GM04504 (cell line): ENCODE measurements at places on chromosomes 5 and 9.

- no peak for DNase-seq
Measured at GRCh38 chr5:161547406-161547737, 847 bp upstream of the GABRB2 start.

DNA sequence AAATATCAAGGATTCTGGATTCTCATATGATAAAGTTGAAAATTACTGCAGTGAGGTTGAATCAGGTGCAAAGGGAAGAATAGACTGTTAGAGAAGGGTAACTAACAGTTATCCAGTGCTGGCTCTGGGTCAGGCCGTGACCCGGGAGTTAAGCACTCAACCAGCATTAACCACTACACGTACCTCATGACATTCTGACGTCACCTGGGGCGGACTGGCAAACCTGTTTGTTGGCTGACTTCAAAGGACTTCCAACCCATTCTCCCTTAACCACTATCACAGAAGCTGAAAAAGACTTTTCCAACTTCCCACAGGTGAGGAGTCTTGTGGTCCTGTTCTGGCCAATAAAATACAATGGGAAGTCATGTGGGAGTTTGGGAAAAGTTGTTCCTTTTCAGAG lies 268.9 kb downstream of the ENC1 start:
- no peak for DNase-seq

- no peak for DNase-seq
Measured at GRCh38 chr9:136312436-136312835, 8.5 kb upstream of the CCDC187 start.

GRCh38 chr9:2354856-2355696 lies 266.5 kb upstream of the VLDLR start:
- DNase-seq: no peak

DNA sequence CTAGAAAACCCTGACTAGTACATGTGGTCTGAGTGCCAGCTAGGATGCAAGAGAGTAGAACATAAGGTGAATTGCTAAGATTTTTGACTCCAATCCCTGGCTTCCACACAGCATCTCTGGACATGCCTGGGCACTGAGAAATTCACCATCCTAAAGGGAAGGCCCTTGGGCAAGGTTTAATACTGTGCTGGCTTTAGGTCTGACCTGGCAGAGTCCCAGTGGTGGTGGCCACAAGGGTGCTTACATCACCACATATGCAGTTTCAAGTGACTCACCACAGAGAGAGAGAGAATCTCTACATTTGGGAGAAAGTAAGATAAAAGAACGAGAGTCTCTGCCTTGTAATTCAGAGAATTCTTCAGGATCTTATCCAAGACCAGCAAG lies 661.6 kb upstream of the C9orf72 start:
- no peak for DNase-seq

- no peak for DNase-seq
Measured at GRCh38 chr5:174111287-174111973, 65.9 kb downstream of the NSG2 start.

DNA sequence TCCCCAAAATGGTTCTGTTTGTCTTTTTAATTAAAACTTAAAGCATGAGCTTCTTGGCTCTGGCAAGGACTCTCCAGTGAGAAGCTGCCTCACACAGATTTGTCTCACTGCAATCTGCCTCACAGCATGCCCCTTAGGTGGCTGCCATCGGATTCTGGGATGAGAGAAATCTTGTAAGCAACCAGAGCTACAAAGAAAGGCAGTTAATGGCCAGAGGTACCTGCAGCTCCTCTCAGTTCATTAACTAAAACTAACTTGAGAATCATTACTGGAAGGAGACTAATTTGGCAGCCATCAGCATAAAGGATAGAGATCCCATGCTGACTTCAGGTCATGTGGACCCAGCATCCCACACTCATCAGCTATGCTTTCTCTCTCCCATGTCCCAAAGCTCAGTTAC lies 220.6 kb upstream of the DMAC1 start:
- no peak for DNase-seq

DNA sequence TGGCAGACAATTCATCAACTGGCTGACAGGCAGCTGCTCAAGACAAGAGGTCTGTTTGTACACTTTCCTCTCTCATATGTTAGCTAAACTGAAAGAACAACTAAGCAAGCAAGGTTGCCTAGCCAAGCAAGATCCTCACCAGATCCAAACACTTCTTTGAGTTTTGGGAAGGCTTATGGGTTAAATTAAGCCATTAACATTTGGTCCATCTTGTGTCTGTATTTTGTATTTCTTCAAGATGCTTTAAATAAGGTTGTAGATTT lies 170.4 kb upstream of the RAI14 start:
- no peak for DNase-seq

DNA sequence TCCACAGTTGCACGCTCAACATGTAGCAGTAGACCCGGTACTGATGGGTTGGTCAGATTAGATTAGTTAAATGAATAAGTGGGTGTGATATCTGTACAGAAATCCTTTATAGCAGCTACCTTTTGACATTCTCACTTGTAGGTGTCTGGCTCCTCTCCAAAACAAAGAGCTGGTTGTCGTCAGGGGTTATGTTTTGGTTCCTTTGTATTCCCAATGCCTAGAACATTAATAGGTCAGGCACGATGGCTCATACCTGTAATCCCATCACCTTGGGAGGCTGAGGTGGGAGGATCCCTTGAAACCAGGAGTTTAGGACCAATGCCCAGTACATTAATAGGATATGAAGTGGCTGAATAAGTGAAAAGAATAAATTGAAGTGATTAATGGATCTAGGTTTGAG lies 182.1 kb downstream of the SNCAIP start:
- DNase-seq: no peak

GRCh38 chr5:102545175-102545574 lies 46.4 kb upstream of the SLCO6A1 start:
- DNase-seq: no peak

DNA sequence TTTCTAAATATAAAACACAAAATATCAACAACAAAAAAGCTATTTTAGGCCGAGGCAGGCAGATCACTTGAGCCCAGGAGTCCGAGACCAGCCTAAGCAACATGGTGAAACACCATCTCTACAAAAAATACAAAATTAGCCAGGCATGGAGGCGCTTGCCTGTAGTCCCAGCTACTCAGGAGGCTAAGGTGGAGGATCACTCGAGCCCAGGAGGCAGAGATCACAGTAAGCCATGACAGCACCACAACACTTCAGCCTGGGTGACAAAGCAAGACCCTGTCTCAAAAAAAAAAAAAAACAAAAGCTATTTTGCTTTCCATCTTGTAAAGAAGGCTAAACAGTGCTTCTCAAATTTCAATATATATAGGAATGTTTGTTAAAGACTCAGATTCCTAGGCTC lies 11.3 kb downstream of the C5orf15 start:
- no peak for DNase-seq

- no peak for DNase-seq
Measured at GRCh38 chr9:126619361-126620135, 5.8 kb downstream of the LMX1B start.

DNA sequence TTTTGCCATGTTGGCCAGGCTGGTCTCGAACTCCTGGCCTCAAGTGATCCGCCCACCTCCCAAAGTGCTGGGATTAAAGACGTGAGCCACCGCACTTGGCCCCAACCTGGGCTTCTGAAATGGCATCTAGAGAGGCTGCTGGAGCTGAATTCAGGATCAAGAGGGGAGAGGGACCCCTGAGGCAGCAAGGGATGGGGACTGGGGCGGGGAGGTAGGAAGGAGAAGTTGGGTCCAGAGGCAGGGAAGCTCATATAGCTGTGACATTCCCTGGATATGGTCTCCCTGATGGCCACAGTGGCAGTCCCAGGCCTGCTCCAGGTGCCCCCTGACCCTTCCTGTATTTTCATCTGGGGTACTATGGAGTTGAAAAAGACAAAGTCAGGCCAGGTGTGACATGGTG lies 12.1 kb downstream of the REEP2 start:
- no peak for DNase-seq

GRCh38 chr9:108543251-108543778 lies 312.5 kb downstream of the ACTL7B start:
- no peak for DNase-seq
